ENCODE measurements at places on chromosomes 2 and 18.

DNA sequence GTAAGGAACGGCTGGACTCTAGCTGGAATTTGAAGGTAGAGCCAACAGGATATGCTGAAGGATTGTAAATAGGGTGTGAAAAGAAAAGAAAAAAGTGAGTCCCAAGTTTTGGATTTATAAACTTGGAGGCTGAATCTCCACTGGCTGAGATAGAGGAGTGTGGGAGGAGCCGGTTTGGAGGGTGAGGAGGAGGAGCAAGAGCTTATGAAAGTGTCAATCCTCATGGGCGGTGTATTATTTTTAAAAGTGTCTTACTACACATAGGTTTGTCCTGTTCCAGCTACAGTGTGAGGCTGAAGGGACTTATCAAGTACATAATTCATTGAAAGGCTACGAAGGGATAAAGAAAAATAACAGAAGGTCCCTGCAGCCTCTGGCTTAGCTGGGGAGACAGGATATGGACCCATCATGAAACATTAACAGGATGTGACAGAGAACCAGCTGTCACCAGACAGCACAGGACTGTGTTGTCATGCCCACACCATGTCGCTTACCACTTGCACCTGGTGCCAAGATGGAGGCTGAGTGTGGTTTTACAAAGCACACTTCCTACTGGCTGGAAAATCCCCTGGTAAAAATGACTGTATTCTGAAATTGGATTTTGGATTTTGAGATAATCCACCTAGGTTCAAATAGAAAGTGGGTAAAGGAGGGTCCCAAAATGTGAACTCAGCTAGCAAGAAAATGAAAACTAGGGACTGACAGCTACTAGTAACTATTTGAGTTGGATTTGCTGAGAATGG, 2.5 kb upstream of the MREG start:
- DNase-seq: no peak

DNA sequence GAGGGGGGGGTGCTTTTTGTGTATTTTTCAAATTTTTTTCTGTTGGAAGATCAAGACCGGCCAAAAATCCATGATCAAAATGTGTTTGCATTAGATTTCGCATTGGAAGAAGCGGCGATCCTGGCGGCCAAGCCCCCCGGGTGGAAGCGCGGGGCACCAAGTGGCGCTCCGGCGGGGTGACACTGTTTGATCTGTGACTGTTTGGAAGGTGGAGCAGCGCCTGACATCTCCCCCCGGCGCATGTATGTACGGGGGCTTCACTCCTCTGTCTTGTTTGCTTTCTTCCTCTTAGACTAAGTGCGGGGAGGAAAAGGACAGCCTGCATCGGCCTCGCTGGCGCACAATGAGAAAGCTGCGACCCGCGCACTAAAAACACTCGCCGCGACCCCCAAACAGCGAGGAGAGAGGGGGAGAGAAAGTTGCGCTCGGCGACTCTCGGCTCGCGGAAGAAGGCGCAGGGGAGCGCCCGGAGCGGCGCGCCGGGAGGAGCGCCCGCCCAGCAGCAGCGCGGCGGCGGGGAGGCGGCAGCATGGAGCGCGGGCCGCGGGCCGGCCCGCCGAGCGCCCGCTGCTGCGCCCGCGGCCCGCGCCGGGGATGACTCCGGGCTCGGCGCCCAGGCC, 515 bp downstream of the TSHZ1 start:
- DNase-seq: no peak

DNA sequence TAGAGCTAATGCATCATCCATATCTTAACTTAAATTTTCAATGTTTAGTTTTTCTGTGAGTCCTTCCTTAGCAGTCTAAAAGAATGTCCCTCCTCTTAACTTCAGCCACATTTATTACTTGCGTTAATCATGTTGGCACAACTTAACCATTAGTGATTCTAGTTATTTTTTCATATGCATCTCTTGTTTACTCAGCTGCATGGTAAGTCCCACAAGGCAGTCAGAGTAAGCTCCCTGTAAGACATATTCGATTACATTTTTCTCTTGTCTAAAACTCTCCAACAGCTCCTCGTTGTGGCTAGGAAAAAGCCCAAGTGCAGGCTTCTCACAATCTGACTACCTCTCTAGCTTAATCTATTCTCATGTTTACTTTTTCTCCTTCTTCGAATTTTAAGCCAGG, 2045.3 kb upstream of the PIK3C3 start:
- DNase-seq: no peak

- no peak for DNase-seq
These were observed 14.9 kb downstream of the IL1RN start for GRCh38 chr2:113142290-113142689.

DNA sequence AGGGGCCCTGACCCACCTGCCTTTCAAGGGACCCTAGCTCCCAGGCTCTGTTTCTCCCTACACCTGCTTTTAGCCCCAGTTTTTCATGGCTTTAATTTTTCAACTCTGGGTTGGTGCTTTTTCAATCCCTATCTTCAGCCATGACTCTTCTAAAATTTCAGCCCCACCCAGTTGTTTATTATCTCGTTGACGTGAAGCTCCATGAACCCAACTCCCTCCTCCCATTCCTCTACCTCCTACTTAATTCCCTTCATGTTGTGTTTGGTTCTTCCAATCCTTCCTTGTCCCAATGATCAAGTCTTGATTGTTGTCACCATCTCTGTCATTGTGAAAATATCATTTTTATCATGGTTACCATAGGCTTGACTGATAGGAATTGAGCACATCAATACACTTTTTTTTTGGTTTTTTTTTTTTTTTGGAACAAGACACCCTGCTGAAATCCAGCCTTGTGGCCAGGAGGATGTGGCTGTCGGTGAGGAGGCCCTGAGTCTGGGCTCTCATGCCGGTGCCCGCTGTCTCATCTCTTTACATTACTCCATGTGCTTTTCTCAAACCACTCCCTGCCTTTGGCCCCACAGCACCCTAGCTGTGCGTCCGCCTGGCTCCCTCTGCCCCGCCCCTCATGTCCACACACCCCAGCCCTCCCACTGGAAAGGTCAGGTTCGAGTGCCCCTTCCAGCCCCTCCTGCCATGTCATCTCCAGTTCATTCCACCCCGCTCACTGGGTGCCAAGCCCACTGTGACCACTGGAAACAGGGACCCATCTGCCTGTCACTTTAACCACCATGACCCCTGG, 39.3 kb downstream of the NAPG start:
- no peak for DNase-seq

- DNase-seq: no peak
These were observed 285.1 kb downstream of the TMX3 start for GRCh38 chr18:68429841-68430240.

DNA sequence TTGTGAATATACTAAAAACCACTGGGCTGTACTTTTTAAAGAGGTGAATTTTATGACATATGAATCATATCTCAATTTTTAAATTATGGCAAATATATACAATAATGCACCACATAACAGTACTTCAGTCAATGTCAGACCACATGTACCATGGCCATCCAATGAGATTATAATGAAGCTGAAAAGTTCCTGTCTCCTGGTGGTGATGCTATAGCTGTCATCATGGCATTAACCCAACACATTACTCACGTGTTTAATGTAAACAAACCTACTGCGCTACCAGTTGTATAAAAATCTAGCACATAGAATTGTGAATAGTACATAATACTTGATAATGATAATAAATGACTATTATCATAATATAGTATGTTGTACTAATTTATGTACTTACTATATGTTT, 77.6 kb upstream of the ID2 start:
- DNase-seq: no peak

DNA sequence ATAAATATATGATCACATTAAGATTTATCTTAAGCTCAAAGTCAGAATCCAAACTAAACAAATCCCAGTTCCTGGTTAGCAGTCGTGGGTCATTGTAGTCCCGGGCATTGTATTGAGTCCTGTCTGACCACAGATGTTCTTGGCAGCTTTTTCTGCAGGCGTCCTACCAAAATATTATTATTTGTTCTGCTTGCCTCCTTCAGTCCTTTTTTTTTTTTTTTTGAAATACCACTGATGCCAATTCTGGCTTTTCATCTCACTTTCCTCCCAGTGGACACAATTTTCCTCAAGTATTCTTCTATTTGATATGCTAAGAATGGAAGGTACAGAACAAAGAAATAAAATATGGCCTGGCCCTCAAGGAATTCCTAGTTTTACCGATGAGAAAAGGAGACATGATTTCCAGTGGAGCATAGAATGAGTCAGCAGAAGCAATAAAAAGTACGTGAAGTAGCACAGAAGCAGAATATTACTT, 151.6 kb downstream of the CSRNP3 start:
- no peak for DNase-seq

- DNase-seq: peak; percentile 87
These were observed 229.1 kb downstream of the RTP5 start for GRCh38 chr2:242098445-242099128.

DNA sequence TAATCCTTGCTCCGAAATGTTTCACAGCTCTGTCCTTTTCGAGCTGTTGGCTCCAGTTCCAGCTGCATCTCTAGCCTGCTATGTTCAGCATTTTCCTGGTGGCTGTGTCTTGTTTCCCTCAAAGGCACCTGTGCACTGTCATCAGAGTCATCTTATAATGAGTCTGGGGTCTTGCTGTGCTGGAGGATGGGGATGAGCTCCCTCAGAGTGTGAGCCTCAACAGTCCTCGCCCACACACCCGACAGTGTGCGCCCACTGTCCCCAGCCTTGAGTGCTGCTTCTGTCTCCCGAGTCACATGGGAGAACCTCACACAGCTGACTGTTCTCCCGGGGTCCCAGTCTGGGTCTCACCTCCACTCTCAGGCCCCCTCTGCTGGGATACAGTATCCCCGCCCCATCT, 25.4 kb downstream of the SPP2 start:
- no peak for DNase-seq

- peak; percentile 47 for DNase-seq
These were observed 24.9 kb downstream of the BIN1 start for GRCh38 chr2:127081826-127082633.

- DNase-seq: no peak
These were observed 415.2 kb upstream of the NETO1 start for GRCh38 chr18:73283032-73283431.

DNA sequence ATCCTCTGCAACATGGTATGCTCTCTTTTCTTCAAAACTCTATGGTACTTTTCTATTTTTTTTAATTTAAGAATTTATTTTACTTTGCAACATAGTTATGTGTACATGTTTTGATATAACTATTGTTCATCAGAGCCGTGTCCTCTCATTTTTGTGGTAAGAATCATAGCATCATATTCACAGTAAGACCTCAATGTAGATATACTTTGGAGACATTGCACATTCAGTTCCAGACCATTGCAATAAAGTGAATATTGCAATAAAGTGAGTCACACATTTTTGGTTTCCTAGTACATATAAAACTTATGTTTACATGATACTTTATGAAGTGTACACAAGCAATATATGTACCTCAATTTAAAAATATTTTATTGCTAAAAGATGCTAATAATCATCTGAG, 22.7 kb upstream of the LINC00305 start:
- no peak for DNase-seq

GRCh38 chr2:21658907-21659477, 535.2 kb downstream of the TDRD15 start:
- no peak for DNase-seq

- no peak for DNase-seq
These were observed 167.1 kb downstream of the SLC8A1 start for GRCh38 chr2:40284797-40285196.

DNA sequence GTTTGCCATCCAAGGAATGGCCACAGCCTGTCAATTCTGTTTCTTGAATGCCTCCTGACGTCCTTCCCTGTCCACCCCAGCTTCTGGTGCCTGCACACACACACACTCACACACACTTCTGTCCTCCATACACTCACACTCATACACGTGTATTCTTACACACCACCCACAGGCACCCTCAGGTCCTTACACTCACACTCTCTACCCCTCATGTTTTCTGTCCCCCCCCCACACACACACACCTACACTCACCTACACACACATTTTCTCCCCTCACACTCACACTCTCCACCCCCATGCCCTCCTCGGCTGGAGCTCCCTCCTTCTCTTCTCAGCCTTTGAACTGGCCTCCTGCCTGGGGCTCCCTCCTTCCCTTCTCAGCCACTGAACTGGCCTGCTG, 148.0 kb upstream of the SALL3 start:
- no peak for DNase-seq

DNA sequence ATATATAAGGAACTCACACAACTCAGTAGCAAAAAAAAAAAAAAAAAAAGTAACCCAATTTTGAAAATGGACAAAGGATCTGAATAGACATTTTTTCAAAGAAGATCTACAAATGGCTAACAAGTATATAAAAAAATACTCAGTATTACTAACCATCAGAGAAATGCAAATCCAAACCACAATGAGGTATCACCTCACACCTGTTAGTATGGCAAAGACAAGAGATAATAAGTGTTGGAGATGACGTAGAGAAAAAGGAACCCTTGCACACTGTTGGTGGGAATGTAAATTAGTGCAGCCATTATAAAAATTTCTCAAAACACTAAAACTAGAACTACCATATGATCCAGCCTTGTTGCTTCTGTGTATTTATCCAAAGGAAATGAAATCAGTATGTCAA, 5.8 kb upstream of the CNDP1 start:
- no peak for DNase-seq

DNA sequence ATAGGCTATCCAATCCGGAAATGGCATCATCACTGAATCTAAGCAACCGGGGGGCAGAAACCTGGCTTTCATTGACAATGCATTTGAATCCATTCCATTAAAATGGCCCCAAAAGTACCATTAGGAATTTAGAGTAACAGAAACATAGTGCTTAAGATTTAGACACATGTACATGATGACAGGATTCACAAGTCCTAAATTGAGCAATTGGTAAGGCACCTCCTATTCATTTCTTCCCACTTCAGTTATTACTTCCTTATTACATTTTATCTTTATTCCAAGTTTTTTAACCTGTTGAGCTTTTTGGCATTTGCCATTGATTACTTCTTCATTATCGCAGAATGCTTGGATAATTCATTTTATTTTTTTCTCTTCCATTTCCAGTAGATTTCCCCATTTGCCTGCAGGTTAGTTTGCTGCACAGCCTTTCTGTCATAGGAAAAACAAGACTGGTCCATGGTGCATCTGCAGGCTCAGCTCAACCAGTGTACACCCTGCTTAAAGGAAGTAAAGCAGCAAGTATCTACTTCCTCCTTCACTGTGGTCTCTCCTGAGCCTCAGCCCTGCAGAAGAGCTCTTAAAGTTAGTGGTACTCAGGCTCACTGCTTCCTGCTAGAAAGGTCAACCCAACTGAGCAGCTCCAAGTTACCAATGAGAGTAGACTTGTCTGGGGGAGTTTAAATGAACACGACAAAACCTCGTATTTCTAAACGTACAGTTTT, 89.2 kb downstream of the DOCK10 start:
- peak; percentile 31 for DNase-seq

- no peak for DNase-seq
These were observed 204.5 kb downstream of the LPIN1 start for GRCh38 chr2:11950896-11951295.

DNA sequence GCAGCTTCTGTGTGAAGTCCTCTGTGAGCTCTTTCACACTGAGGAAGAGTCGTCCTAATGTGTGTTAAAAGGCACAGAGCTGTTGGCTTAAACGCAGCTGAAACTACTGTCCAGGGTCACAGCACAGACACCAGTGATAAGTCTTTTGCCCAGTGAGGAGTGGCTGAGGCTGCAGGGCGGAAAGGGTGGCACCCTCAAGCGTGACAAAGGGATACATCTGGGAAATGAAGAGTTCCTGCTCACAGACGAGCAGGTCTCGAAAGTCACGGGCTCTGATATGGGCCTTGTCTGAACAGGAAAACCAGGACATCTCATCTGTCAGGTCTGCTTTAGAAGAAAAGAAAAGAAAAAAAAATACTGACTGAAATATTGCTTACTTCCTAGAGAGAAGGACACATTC, 36.5 kb downstream of the TGIF1 start:
- no peak for DNase-seq

Measured in hematopoietic multipotent progenitor cell (in vitro differentiated cells).